ENCODE measurements at places on chromosomes 2 and 18. TPM values are rescaled to one million over a fixed set of nuclear protein-coding genes. Genes with fewer than 3 reads are reported as not detected.

CNDP2 gene
- total RNA-seq, result 206 TPM

TWSG1 gene
- total RNA-seq, result 13.1 TPM

AFF3 gene
- total RNA-seq, result 0.48 TPM

CSRNP3 gene
- total RNA-seq, result not detected

STAT1 gene
- total RNA-seq, result 145 TPM

POTEI gene
- not detected for total RNA-seq

NXPH2 gene
- total RNA-seq, result not detected

FBXO48 gene
- 1.6 TPM for total RNA-seq

YWHAQ gene
- total RNA-seq, result 565 TPM

- DNase-seq, result no peak
- no peak overlapping the region for H3K27ac ChIP-seq
- no peaks in the 10 kb centered on the region for H3K4me1 ChIP-seq
- peaks cover 23% of the 10 kb centered on the region for H3K27me3 ChIP-seq
Observed at GRCh38 chr18:78974115-78974761, 5.4 kb upstream of the SALL3 start.

DNA sequence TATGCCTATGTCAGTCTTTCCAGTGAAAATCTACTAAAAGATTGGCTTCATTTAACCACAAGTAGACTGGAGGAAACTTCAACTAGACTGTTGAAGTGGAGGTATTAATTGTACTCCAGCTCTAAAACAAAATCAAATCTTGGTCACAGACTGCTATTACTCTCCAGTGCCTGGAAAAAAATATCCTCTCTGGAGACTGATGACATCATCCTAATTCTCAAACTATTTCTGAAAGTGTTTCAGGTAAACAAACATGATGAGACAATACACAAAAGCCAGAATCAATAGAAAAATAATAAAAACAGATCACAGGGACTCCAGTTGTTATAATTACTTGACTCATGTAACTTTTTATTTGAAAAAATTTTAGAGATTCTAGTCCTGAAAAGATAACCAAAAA is 87.7 kb upstream of the MYO3B start:
- H3K36me3 ChIP-seq, result no peaks in the 10 kb centered on the region
- H3K27ac ChIP-seq, result no peak overlapping the region
- H3K4me3 ChIP-seq, result no peak overlapping the region
- H3K27me3 ChIP-seq, result no peaks in the 10 kb centered on the region
- no peak for DNase-seq
- H3K4me1 ChIP-seq, result no peaks in the 10 kb centered on the region

DNA sequence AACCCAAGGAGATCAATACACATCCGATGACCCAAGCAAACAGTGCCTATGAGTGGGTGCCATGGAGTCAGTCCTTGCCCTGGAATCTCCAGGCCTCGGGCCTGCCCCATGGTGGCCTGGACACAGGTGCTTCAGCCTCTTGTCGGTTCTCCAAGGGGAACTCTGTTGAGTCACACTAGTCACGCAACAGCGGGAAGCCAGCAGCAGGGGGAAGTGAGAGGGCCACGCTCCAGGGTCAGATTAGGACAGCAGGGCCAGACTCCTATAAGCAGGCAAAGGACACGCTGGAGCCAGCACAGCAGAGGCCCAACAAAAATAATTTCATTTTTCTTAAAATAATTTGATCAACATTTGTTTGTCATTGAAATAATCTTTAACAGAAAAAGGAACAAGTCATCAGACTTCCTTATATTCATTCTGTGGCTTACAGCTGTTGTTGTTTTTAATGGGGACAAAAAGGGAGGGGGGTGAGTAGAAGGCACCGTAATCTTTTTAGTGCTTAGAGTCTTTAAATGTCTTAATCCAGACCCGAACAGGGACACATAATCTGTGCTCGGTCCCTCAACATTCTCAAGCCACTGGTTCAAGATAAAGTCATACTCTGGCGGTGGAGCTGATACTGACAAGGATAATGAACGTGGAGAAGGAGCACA is 16.4 kb upstream of the ARMC9 start:
- H3K27me3 ChIP-seq, result no peaks in the 10 kb centered on the region
- no peaks in the 10 kb centered on the region for H3K36me3 ChIP-seq
- H3K4me1 ChIP-seq, result no peaks in the 10 kb centered on the region
- DNase-seq, result no peak
- H3K27ac ChIP-seq, result no peak overlapping the region
- H3K4me3 ChIP-seq, result no peak overlapping the region

DNA sequence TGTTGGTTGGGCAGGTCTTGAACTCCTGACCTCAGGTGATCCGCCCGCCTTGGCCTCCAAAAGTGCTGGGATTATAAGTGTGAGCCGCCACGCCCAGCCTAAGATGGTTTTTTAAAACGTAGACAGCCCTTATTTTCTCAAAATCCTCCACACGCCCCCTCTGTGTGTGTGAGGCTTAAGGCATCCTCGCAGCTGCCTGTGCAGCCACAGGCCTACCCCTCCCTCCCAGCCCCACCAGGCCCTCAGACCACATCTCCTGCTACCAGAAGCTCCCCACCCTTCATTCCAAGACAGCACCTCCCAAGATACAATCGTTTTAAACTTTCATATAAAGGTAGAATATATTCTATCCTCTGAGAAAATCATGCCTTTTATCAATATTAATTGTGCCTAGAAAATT is 4.8 kb downstream of the ANO7 start:
- no peak overlapping the region for H3K4me3 ChIP-seq
- H3K4me1 ChIP-seq, result no peaks in the 10 kb centered on the region
- H3K27ac ChIP-seq, result no peak overlapping the region
- no peaks in the 10 kb centered on the region for H3K27me3 ChIP-seq
- H3K36me3 ChIP-seq, result no peaks in the 10 kb centered on the region

DNA sequence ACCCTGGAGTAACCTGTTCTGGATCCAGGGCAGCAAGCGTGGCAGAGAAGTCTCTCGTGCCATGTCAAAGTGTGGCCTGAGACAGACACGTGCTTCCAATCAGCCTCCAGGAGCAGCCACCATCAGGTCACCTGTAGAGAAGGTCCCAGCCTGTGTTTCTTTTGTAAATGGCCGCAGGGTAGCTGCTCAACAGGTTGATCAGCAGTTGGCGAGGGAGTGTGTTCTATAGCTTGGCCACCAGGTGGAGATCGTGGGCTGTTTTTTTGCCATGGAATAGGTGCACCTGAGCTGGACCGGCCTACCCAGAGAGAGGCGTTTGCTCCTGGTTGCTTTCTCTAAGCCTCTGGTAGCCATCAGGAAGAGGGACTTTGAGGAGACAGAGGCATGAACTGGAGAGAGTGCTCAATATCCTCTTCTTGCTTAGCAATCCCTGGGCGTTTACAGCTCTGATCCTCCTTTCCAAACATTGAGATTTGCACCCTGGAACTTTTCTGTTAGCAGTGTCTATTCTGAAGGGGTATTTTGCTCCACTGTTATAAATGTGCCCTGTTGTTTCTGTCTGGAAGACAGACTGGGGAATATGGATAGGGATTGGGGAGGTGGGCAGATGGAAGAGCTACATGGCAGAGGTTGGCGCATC is 34.2 kb upstream of the EN1 start:
- H3K27me3 ChIP-seq, result no peaks in the 10 kb centered on the region
- peaks cover 15% of the 10 kb centered on the region for H3K4me1 ChIP-seq

GRCh38 chr2:166381-166780 is 97.5 kb downstream of the SH3YL1 start:
- H3K36me3 ChIP-seq, result no peaks in the 10 kb centered on the region
- no peaks in the 10 kb centered on the region for H3K27me3 ChIP-seq
- no peak overlapping the region for H3K4me3 ChIP-seq
- no peak overlapping the region for H3K27ac ChIP-seq
- DNase-seq, result no peak

- no peak for DNase-seq
- H3K4me3 ChIP-seq, result no peak overlapping the region
- H3K4me1 ChIP-seq, result no peaks in the 10 kb centered on the region
- no peaks in the 10 kb centered on the region for H3K27me3 ChIP-seq
Observed at GRCh38 chr18:73258375-73259087, 390.7 kb upstream of the NETO1 start.

- no peaks in the 10 kb centered on the region for H3K27me3 ChIP-seq
- H3K36me3 ChIP-seq, result no peaks in the 10 kb centered on the region
- H3K4me1 ChIP-seq, result no peaks in the 10 kb centered on the region
Observed at GRCh38 chr18:61589724-61590065, 256.5 kb downstream of the CDH20 start.

- H3K27me3 ChIP-seq, result no peaks in the 10 kb centered on the region
- no peak overlapping the region for H3K27ac ChIP-seq
- H3K4me1 ChIP-seq, result no peaks in the 10 kb centered on the region
- H3K36me3 ChIP-seq, result no peaks in the 10 kb centered on the region
Observed at GRCh38 chr2:149418065-149418464, 87.7 kb downstream of the LYPD6 start.

DNA sequence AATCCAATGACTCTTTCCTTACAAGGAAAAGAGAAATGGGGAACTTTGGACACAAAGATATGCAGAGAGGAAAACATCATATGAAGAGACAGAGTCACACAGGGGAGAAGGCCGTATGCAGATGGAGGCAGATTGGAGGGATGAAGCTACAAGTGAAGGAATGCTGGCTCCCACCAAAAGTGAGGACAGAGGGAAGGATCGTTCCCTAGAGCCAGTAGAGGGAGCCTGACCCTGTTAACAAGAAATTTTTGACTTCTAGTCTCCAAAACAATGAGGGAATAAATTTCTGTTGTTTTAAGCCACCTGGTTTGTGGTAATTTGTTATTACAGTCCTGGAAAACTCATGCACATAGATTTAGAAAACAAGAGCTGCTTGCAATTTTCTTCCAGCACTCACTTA is 169.3 kb downstream of the PMAIP1 start:
- no peak overlapping the region for H3K27ac ChIP-seq
- no peaks in the 10 kb centered on the region for H3K27me3 ChIP-seq
- H3K36me3 ChIP-seq, result no peaks in the 10 kb centered on the region
- no peaks in the 10 kb centered on the region for H3K4me1 ChIP-seq
- no peak overlapping the region for H3K4me3 ChIP-seq

GRCh38 chr2:144596073-144596871 is 76.4 kb upstream of the ZEB2 start:
- peak overlapping the region; percentile 45 for H3K27ac ChIP-seq
- no peaks in the 10 kb centered on the region for H3K36me3 ChIP-seq
- no peak overlapping the region for H3K4me3 ChIP-seq
- H3K4me1 ChIP-seq, result peaks cover 4% of the 10 kb centered on the region

DNA sequence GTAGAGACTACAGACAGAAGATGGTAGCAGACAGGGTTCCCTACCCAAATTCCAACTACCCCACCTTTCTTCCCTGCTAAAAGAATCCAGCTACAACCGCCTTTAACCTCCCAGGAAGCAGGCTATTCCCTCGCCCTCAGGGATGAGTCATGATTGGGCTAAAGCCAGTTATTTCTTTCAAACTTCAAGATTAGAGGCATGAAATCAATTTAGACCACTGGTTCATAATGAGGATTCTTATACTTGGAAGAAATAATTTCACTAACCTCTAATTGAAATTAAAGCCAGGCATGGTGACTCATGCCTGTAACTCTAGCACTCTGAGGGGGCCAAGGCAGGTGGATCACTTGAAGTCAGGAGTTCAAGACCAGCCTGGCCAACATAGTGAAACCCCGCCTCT is 20.0 kb downstream of the TRIP12 start:
- no peak overlapping the region for H3K4me3 ChIP-seq
- H3K27me3 ChIP-seq, result no peaks in the 10 kb centered on the region
- peaks cover 33% of the 10 kb centered on the region for H3K4me1 ChIP-seq
- no peak for DNase-seq

GRCh38 chr2:73716543-73717250 is 20.4 kb downstream of the TPRKB start:
- no peaks in the 10 kb centered on the region for H3K4me1 ChIP-seq
- H3K4me3 ChIP-seq, result no peak overlapping the region
- H3K27ac ChIP-seq, result no peak overlapping the region
- DNase-seq, result no peak

GRCh38 chr2:173104156-173104555 is 28.5 kb downstream of the MAP3K20 start:
- no peak overlapping the region for H3K27ac ChIP-seq
- DNase-seq, result no peak
- no peaks in the 10 kb centered on the region for H3K36me3 ChIP-seq
- no peak overlapping the region for H3K4me3 ChIP-seq

GRCh38 chr2:229780856-229781773 is 66.8 kb upstream of the DNER start:
- H3K36me3 ChIP-seq, result peaks cover 19% of the 10 kb centered on the region
- no peaks in the 10 kb centered on the region for H3K27me3 ChIP-seq
- no peak overlapping the region for H3K4me3 ChIP-seq
- peaks cover 4% of the 10 kb centered on the region for H3K4me1 ChIP-seq

- no peaks in the 10 kb centered on the region for H3K4me1 ChIP-seq
- no peaks in the 10 kb centered on the region for H3K27me3 ChIP-seq
- H3K36me3 ChIP-seq, result no peaks in the 10 kb centered on the region
- DNase-seq, result no peak
Observed at GRCh38 chr2:61057562-61057961, 8.1 kb upstream of the SANBR start.

DNA sequence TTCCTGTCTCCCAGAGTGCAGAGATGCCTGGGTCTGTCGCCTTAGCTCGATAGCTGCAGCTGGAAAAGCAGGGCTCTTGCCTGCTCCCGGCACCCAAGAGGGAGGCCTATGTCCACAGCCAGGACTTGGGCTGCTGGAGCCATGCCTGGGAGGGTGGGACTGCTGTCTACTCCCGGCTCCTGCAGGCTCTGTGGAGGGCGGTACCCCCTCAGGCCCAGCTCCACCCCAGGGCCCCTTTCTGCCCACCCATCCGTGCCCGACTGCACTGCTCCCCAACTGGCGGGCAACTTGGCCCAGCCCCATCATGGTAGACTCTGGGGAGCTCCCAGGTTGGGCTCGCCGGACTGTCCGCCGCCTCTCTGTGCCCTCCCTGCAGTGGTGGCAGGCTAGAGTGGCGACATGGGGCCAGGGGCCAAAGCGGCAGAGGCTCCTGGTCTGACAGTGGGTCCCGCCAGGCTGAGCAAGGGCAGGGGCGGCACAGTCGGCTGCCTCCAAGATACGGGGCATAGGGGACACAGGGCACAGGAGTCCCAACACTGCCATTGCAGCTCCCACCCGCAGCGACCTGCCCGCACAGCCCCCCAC is 901.0 kb downstream of the CCDC85A start:
- no peaks in the 10 kb centered on the region for H3K36me3 ChIP-seq
- H3K27me3 ChIP-seq, result no peaks in the 10 kb centered on the region
- no peak overlapping the region for H3K27ac ChIP-seq
- no peak for DNase-seq
- no peaks in the 10 kb centered on the region for H3K4me1 ChIP-seq
- H3K4me3 ChIP-seq, result no peak overlapping the region

DNA sequence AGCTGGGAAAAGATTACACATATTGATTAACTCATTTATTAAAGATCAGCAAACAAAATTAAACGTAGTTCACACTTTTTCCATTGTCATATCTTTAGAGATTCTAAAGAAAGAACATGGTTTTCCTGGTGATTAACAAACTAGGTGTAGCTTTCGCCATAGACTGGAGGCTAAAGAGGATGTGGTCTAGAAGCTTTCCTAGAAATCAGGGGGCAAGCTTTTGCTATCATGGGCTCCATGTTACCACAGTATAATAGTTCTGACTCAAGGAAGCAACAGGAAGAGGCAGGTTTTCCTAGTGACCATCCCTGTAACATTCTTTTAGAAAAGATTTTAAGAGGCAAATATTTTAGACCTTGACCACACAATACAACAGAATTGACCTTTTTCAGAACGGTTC is 232.7 kb downstream of the METTL4 start:
- DNase-seq, result no peak
- H3K4me1 ChIP-seq, result no peaks in the 10 kb centered on the region
- no peak overlapping the region for H3K27ac ChIP-seq
- no peaks in the 10 kb centered on the region for H3K27me3 ChIP-seq

- no peak overlapping the region for H3K4me3 ChIP-seq
- no peaks in the 10 kb centered on the region for H3K36me3 ChIP-seq
- no peaks in the 10 kb centered on the region for H3K27me3 ChIP-seq
- H3K27ac ChIP-seq, result no peak overlapping the region
- DNase-seq, result no peak
Observed at GRCh38 chr2:23689891-23690290, 237.0 kb downstream of the ATAD2B start.
